ENCODE measurements at places on chromosomes 2 and 18. TPM values are rescaled to one million over a fixed set of nuclear protein-coding genes. Genes with fewer than 3 reads are reported as not detected.

DNA sequence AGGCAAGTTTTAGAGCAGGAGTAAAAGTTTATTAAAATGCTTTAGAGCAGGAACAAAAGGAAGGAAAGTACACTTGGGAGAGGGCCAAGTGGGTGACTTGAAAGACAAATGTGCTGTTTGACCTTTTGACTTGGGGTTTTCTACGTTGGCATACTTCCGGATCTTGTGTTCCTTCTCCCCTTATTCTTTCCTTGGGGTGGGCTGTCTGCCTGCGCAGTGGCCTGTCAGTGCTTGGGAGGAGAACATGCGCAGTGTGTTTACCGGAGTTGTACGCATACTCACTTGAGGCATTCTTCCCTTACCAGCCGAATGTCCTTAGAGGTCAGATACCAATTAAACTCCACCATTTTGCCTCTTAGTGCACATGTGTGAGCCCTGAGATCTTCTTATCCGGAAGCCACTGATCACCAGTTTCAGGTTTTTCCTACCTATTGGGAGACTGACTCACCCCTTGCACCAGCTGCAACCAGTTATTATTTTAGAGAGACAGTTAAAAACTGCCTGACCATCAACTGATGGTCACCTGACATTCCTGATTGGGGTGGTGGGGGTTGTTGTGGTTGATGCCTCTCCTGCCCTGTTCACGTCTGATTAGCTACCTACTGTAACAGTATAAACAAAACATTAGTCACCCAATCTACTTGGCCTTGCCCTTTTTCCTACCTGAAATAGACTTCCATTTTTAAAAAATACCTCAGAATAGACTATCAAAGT lies 67.5 kb downstream of the NYAP2 start:
- DNase-seq = no peak
- H3K27ac ChIP-seq = no peak overlapping the region
- H3K27me3 ChIP-seq = peaks cover 2% of the 10 kb centered on the region
- H3K36me3 ChIP-seq = no peaks in the 10 kb centered on the region
- H3K4me1 ChIP-seq = peaks cover 22% of the 10 kb centered on the region

DNA sequence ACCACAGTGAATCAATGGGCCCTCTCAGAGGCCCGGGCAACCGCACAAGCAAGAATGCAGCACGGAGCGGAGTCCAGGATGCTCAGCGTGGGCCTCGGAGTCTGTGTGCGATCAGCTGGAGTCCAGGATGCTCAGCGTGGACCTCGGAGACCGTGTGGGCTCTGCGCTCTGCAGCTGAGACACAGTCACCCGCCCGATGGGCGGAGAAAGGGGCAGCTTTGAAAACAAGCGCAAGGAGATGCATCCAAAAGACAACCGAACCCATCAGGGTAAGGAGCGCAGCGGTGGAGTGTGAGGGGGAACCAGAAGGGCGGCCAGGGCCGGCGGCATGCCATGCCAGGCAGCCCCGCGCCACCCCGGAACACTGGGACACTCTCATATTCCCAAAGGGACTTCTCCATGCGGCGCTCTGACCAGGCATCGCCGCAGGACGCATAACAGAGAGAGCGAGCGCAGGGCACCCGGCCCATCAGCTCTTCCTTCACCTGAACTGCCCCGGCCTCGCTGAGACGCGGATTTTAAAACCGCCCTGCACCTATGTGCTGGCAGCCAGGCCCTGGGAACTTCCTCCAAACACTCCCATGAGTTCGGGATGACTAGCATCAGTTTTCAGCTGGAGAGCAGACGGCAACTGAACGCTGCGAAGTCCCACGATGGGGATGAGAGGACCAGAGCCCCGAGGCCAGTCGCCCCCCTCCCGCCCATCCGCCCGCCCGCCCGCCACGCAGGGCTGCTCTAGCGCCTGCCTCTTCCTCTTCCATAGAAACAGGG lies 44.7 kb downstream of the MC5R start:
- H3K27me3 ChIP-seq = peaks cover 2% of the 10 kb centered on the region
- no peak overlapping the region for H3K4me3 ChIP-seq
- no peak for DNase-seq
- H3K36me3 ChIP-seq = no peaks in the 10 kb centered on the region
- no peaks in the 10 kb centered on the region for H3K4me1 ChIP-seq

The CRYGD gene
- total RNA-seq = not detected

DNA sequence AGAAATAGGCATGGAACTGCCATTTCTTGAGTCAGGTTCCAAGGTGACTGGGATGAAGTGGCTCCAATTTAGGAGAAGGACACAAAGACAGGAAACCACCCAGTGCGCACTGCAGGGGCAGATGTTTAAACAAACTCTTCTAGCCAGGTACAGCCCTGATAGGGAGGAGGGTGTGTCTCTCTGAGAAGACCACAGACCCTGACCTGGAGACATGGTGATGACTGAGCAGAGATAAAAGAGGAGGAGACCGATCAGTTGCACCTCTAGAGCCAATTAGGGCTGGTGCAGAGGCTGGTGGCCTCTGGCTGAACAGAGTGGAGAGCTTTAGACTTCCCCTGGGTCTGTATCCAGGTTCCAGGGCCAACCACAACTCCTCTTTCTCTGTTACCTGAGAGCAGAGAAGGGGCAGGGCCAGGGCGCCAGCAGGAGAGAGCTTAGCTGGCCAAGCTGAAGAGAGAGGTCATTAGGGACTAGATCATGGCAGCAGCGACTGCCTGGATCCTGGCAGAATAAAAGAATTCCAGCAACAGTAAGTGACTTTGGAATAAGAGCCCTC lies 5.4 kb upstream of the SPOPL start:
- peaks cover 5% of the 10 kb centered on the region for H3K4me1 ChIP-seq
- H3K36me3 ChIP-seq = peaks cover 6% of the 10 kb centered on the region
- no peak overlapping the region for H3K27ac ChIP-seq
- DNase-seq = no peak
- H3K4me3 ChIP-seq = no peak overlapping the region

- H3K36me3 ChIP-seq = no peaks in the 10 kb centered on the region
- H3K27me3 ChIP-seq = no peaks in the 10 kb centered on the region
- H3K4me1 ChIP-seq = peaks cover 1% of the 10 kb centered on the region
- no peak for DNase-seq
- no peak overlapping the region for H3K27ac ChIP-seq
These were observed 194.3 kb upstream of the ERBB4 start for GRCh38 chr2:212732860-212733259.

GRCh38 chr2:168478206-168478605 lies 22.1 kb downstream of the CERS6 start:
- H3K4me3 ChIP-seq = no peak overlapping the region
- no peaks in the 10 kb centered on the region for H3K27me3 ChIP-seq
- DNase-seq = no peak

GRCh38 chr2:205714789-205715720 lies 32.8 kb downstream of the NRP2 start:
- H3K4me3 ChIP-seq = no peak overlapping the region
- H3K4me1 ChIP-seq = peaks cover 33% of the 10 kb centered on the region
- 0 out of 2 replicates have a peak, but pooled peaks cover 5% of the 10 kb centered on the region for H3K36me3 ChIP-seq
- H3K27ac ChIP-seq = no peak overlapping the region
- DNase-seq = no peak

DNA sequence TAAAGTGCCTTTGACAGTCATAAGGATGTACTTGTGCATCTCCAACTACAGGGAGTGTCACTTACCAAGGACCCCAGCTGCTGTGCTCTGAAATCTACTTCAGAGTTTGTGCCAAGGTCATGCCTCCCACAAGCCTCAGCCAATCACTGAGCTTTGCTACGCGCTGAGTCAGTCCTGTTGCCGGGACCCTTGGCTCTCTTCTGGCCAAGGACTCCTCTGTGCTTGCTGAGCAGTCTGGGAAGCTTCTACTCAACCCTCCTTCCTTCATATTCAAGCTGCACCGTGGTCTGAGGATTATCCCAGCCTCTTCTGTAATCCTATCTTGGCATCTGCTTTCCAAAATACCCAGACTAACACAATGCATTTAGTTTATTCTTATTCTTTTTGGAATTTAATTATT lies 398.9 kb upstream of the FANCL start:
- no peak for DNase-seq
- H3K4me3 ChIP-seq = no peak overlapping the region
- no peak overlapping the region for H3K27ac ChIP-seq

- peaks cover 37% of the 10 kb centered on the region for H3K4me1 ChIP-seq
- peak overlapping the region; percentile 13 for H3K27ac ChIP-seq
- DNase-seq = peak; percentile 31
- H3K27me3 ChIP-seq = no peaks in the 10 kb centered on the region
These were observed 15.8 kb downstream of the CCNYL1 start for GRCh38 chr2:207727261-207727660.

- peaks cover 3% of the 10 kb centered on the region for H3K36me3 ChIP-seq
- H3K27me3 ChIP-seq = peaks cover 2% of the 10 kb centered on the region
- H3K27ac ChIP-seq = no peak overlapping the region
- no peak for DNase-seq
These were observed 144.0 kb downstream of the EML6 start for GRCh38 chr2:54867457-54867856.

- H3K27me3 ChIP-seq = no peaks in the 10 kb centered on the region
- no peak overlapping the region for H3K4me3 ChIP-seq
- H3K36me3 ChIP-seq = peaks cover 9% of the 10 kb centered on the region
- peak overlapping the region; percentile 76 for H3K27ac ChIP-seq
- peak; percentile 11 for DNase-seq
These were observed 225.7 kb upstream of the SPOPL start for GRCh38 chr2:138275881-138276280.

DNA sequence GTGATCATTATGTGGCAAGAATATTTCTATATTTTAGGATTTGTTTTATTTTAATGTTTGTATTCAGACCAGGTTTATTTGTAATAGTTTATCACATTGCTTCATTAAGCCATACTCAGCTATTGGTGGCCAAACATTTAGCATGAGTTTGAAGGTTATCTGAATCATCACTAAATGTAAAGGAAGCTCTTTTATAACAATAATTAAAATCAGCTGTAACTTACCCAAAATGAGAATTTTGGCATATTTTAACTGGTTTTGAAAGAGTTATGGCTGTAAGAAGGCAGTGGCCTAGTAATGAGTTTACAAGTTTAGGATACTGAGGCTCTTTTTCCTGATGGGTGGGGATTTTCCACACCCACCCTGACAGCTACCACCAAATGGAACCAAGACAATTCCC lies 177.8 kb downstream of the EN1 start:
- H3K4me1 ChIP-seq = peaks cover 83% of the 10 kb centered on the region
- H3K27me3 ChIP-seq = no peaks in the 10 kb centered on the region
- H3K36me3 ChIP-seq = 0 out of 2 replicates have a peak, but pooled peaks cover 3% of the 10 kb centered on the region
- H3K4me3 ChIP-seq = peak overlapping the region; percentile 83
- DNase-seq = no peak

GRCh38 chr2:18674309-18674708 lies 84.9 kb upstream of the NT5C1B start:
- no peak for DNase-seq
- H3K36me3 ChIP-seq = peaks cover 39% of the 10 kb centered on the region
- peaks cover 1% of the 10 kb centered on the region for H3K27me3 ChIP-seq
- no peak overlapping the region for H3K4me3 ChIP-seq
- no peak overlapping the region for H3K27ac ChIP-seq
- H3K4me1 ChIP-seq = peaks cover 28% of the 10 kb centered on the region

The ADRA2B gene
- not detected for total RNA-seq

GRCh38 chr2:189037518-189037917 lies 63.3 kb downstream of the COL3A1 start:
- peak overlapping the region; percentile 55 for H3K4me3 ChIP-seq
- peaks cover 71% of the 10 kb centered on the region for H3K36me3 ChIP-seq
- no peak for DNase-seq

The CD8B2 gene
- total RNA-seq = not detected

- H3K4me1 ChIP-seq = no peaks in the 10 kb centered on the region
- H3K36me3 ChIP-seq = no peaks in the 10 kb centered on the region
- H3K27me3 ChIP-seq = no peaks in the 10 kb centered on the region
- H3K4me3 ChIP-seq = no peak overlapping the region
- DNase-seq = no peak
- no peak overlapping the region for H3K27ac ChIP-seq
These were observed 134.7 kb upstream of the CDH20 start for GRCh38 chr18:61198486-61198885.

The NAT8 gene
- total RNA-seq = not detected

DNA sequence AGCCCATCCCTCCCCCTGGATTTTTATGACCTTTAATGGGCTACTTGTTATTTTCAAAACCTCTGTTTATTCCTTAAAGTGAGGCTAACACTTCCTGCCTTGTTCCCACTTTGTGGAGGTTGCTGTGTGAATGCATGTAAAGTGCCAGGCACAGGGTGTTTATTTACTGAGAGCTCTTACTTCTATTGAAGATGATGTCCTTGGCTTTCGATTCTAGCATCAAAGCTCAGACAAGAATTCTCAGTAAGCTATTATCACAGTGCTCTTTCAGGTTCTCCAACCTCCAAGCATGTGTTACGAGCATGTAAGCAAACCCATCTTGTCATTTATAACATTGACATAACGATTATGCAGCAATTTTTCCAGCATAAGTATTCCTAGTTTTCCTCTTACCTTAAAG lies 44.2 kb downstream of the DPYSL5 start:
- H3K36me3 ChIP-seq = no peaks in the 10 kb centered on the region
- H3K4me1 ChIP-seq = no peaks in the 10 kb centered on the region
- peaks cover 35% of the 10 kb centered on the region for H3K27me3 ChIP-seq
- H3K27ac ChIP-seq = no peak overlapping the region
- no peak for DNase-seq
- H3K4me3 ChIP-seq = no peak overlapping the region

GRCh38 chr2:236922061-236922460 lies 163.6 kb upstream of the COPS8 start:
- H3K36me3 ChIP-seq = no peaks in the 10 kb centered on the region
- no peak for DNase-seq
- no peaks in the 10 kb centered on the region for H3K4me1 ChIP-seq
- H3K27ac ChIP-seq = no peak overlapping the region
- peaks cover 28% of the 10 kb centered on the region for H3K27me3 ChIP-seq
- no peak overlapping the region for H3K4me3 ChIP-seq

The TXNDC2 gene
- 0.34 TPM for total RNA-seq

DNA sequence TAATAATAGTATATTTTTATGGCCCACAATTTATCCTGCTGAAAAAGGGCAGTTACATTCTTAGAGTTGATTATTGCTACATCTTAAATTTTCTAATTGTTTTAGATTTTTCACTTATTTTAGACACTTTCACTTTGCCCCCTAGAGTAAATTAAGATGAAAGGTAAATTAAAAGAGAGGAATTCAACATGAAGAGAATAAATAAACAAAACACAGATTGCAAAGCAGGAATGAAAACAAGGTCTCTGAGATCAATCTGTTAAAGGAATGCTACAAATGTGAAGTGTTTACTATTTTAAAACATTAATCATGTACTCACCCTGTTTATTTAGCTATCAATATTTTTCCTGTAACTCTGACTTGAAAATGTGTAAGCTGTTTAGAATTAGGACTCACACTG lies 113.5 kb upstream of the ETAA1 start:
- H3K36me3 ChIP-seq = no peaks in the 10 kb centered on the region
- peaks cover 30% of the 10 kb centered on the region for H3K4me1 ChIP-seq
- H3K4me3 ChIP-seq = no peak overlapping the region

DNA sequence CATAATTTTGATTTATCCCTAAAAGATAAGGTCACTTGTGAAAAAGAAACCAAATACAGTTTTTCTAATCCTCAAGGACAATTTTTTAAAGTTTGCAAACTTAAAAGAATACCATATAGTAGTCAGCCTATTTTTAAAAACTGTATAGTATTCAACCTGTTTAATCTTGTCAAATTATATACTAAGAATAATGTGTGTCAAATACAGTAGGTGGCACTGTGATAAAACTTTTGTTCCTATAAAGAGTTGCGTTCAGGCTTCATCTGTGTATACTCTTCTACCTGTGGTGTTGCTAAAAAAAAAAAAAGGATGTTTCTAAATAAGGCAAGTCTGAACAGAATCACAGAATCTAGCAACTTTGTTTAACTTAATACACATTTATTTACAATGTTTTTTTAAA lies 68.6 kb downstream of the CCDC138 start:
- no peak overlapping the region for H3K27ac ChIP-seq
- peak; percentile 16 for DNase-seq
- H3K27me3 ChIP-seq = no peaks in the 10 kb centered on the region
- peaks cover 20% of the 10 kb centered on the region for H3K36me3 ChIP-seq

GRCh38 chr2:38076152-38076709 lies 280 bp upstream of the CYP1B1 start:
- no peaks in the 10 kb centered on the region for H3K4me1 ChIP-seq
- no peaks in the 10 kb centered on the region for H3K36me3 ChIP-seq
- peaks cover 28% of the 10 kb centered on the region for H3K27me3 ChIP-seq
- DNase-seq = peak; percentile 25
- H3K27ac ChIP-seq = peak overlapping the region; percentile 31

Data from HFFc6 (cell line).